Stomach (tissue), 19 donors: ENCODE measurements at places on chromosomes 1 and 21. TPM values are rescaled to one million over a fixed set of nuclear protein-coding genes. Genes with fewer than 3 reads are reported as not detected.

DNA sequence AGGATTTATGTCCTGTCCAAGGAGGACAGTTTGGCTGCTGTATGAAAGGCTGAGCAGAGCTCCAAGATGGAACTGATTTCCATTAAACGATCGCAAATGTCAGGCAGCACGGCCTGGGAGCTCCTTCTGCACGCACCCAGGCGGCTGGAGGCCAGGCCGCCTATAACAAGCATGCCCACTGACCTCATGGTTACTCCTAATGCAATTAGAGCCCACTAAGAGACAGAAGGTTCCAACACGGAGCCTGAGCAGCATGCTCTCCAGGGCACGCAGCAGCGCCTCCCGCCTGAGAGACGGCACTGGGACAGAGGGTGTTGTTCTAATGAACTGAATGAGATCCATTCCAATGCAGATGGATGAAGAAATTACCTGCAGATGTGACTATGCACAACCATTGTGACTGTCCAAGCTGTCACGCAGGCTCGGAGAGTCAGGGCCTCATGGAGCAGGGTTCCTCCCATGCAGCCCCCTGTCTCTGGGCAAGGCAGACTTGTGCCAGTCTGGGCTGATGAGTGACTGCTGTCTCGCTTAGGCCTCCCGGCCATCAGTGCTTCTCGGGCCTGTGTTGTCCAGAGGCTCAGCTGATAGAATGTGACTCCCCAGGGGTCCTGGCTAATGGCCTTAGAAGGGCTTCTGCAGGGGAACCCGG lies 25.2 kb upstream of the CDCA8 start:
- DNase-seq, result no peak

Gene PTPN7
- polyA plus RNA-seq, result 1.8 TPM

- no peak for DNase-seq
Observed at GRCh38 chr1:229409616-229410369, 24.1 kb downstream of the ACTA1 start.

- DNase-seq, result peak; percentile 44
Observed at GRCh38 chr1:246641394-246641793, 75.1 kb downstream of the CNST start.

Gene WLS
- 37.9 TPM for polyA plus RNA-seq

GRCh38 chr1:184593597-184593996 lies 161.1 kb downstream of the EDEM3 start:
- DNase-seq, result no peak

DNA sequence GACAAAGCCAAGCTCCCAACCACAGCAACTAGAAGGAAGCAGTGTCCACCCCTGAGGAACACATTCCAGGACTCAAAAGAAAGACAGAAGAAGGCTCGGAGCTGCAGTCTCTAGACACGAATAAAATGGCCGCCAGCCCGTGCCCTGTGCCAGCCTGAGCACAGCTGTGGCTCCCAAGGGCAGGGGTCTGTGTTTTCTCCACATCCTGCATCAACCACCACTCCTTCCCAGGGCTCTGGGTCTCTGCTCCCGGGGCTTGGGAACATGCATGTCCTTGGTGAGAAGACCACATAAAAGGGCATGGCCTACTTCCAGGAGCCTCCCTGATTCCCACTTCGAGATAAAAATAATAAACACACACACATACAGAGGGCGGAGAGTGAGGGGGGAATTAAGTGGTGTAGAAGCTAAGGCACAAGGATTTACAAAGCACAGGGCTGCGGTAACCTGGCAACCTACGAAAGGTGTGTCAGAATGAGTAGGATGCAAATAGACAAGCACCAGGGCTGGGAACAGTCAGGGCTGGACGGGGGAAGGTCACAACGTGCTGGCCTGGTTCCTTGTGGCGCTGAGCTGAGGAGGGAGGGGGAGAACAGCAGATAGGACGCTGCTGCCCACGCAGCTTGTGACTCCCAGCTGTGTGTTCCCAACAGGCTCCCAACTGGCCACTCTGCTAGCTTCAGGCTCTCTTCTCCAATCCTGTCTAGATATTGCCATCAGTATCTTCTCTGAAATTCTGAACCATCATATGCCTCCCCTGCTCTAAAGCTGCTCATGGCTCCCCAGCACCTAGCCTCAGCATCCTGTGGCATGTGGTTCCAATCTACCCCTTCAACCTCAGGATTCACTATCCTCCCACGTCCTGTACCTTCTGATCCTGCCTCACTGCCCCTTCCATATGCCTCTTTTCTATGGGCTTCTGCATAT lies 72.5 kb downstream of the CD34 start:
- peak; percentile 92 for DNase-seq

DNA sequence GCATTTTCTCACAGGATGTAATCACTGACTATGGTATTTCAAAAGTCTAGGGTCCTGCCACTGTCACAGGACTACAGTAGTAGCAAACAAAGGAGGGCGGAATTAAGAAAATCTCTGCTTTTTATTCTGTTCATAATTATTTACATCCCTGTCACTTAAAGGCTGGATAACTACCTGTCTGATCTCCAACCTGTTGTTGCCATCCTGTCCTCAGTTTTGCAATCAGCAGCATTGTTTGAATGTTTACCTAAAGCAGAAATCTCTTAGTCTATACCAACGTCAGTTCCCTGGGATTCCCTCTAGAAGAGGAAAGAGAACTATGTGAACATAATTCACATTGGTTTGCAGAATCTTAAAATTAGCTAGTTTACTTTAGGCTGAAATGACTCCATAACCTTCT lies 218.5 kb downstream of the PBX1 start:
- DNase-seq, result no peak

GRCh38 chr1:7642781-7643529 lies 128.1 kb upstream of the VAMP3 start:
- DNase-seq, result peak; percentile 28

Gene GLRX2
- polyA plus RNA-seq, result 18.7 TPM

Gene SPRR2F
- 0.62 TPM for polyA plus RNA-seq

- no peak for DNase-seq
Observed at GRCh38 chr21:35603494-35603893, 456.8 kb downstream of the SETD4 start.

- no peak for DNase-seq
Observed at GRCh38 chr1:110490791-110491451, 28.1 kb downstream of the KCNA10 start.

DNA sequence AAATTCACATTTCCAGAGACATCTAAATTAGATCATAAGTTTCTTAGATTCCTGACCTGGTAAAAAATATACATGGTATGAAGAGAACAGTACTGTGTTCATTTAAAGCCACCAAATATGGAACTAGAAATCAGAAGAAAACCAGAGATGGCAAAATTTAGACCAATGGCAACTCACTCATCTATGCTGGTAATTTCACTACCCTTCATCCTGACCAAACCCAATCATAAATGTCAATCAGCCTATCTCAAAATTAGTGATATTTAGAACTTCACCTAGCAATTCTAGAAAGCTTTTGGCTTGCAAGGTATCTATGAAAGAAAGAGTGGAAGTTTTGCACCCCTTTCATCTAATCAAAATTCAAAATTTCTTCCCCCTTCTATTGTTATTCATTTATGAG lies 107.7 kb downstream of the NIBAN1 start:
- DNase-seq, result no peak

GRCh38 chr1:178146436-178146835 lies 52.5 kb downstream of the RASAL2 start:
- no peak for DNase-seq

Gene F5
- polyA plus RNA-seq, result 0.53 TPM

Gene OXCT2
- polyA plus RNA-seq, result 1.5 TPM

Gene PTGFR
- 1.7 TPM for polyA plus RNA-seq

Gene RIIAD1
- not detected for polyA plus RNA-seq

Gene ANKRD65
- 8.7 TPM for polyA plus RNA-seq

Gene C1orf141
- not detected for polyA plus RNA-seq

- DNase-seq, result no peak
Observed at GRCh38 chr1:163241746-163242145, 39.0 kb upstream of the RGS5 start.

Gene TIE1
- polyA plus RNA-seq, result 3.1 TPM

GRCh38 chr21:36079010-36079649 lies 9.3 kb downstream of the CBR1 start:
- DNase-seq, result peak; percentile 70

GRCh38 chr1:195664628-195665027 lies 943.6 kb downstream of the KCNT2 start:
- no peak for DNase-seq

Gene TMPRSS15
- polyA plus RNA-seq, result not detected

- DNase-seq, result no peak
Observed at GRCh38 chr1:59135761-59136255, 161.1 kb upstream of the FGGY start.

GRCh38 chr1:55010194-55010886 lies 11.6 kb downstream of the BSND start:
- no peak for DNase-seq

Gene FCRL5
- polyA plus RNA-seq, result 0.44 TPM

GRCh38 chr1:186574926-186575325 lies 105.3 kb downstream of the PTGS2 start:
- DNase-seq, result no peak

Gene TSPAN1
- 131 TPM for polyA plus RNA-seq

- no peak for DNase-seq
Observed at GRCh38 chr1:231272173-231272572, 31.2 kb downstream of the GNPAT start.

Gene MATN1
- not detected for polyA plus RNA-seq

DNA sequence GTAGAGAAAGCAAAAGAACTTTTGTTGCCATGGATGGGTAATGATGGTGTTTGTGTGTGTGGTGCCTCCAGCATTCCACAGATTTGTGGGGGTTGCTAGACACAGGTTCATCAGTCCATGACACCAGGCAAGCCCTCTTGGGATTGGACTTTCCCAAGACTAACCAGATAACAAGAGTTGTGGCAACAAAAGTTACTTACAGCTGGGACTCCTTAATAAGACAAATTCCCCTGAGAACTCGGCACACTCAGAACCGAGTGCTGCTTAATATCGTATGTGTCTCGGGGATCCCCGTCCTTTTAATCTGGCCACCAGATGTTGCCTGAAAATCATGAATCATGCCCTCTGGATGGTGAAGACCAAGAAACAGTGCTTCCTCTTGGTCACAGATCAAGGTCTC lies 193.3 kb downstream of the AJAP1 start:
- DNase-seq, result no peak

Gene LRRC38
- 0.30 TPM for polyA plus RNA-seq

DNA sequence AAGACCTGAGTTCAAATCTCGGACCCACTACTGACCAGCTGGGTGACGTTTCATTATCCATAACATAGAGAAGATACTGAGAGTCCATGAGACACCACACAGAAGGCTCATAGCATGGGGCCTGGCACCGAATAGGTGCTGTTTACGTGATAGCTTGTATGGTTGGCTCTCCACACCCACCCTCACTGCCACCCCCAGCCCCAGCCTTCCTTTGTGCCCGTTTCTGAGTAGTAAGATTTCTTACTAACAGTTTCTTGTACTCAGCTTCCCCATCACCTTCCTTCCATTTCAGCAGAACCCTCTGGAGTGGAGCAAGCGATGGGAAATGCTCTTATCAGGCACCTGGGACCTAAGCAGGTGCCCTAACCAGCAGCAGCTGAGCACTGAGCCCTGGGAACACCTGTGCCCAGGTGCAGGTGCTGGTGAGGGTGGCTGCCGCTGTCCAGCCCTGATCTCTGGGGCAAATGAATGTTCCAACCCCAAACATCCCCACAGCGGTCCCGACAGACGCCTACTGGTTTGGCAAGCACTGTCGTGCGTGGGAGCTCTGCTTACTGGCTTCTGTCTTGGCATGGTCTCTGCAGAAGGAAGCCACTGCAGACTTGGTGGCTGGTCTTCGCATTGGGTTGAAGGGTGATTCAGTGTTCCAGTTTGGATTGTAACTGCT lies 225.4 kb downstream of the CAMTA1 start:
- DNase-seq, result no peak
